ENCODE measurements at places on chromosomes 5 and 9.
A peak's percentile ranks its signal among the peaks of the same experiment; 100 is the strongest.

DNA sequence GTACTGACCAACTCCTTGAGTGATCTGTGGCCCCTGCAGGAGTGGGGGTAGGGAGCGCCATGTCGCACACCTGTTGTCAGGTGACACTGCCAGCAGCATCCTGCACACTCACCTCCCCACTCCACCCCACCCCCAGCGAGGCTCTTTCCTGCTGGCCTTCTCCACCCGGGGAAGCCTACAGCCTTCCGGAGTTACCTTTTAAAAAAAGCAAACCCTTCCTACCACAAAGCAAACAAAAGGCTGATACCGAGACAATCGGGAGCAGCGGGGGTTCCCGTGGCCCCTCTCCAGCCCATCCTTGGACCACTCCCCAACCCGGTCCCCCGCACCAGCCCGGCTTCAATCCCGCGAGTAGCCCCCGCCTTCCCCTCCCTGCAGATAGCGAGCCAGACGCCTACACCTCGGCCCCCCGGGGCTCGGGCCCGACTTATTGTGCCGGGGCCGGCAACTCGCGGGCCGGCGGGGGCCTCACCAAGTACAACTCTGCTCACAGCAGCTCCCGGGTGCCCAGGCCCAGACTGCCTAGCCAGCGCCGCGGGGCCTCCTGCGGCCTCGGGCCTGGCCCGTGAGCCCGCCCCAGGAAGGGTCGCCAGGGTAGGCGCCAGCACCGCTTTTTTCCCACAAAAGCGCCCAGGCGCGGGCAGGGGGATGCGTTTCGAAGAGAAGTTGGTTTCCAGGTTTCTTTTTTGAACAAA lies 724 bp downstream of the MACROH2A1 start:
- H3K27ac ChIP-seq = peak overlapping the region; percentile 69
- DNase-seq = peak; percentile 54
- H3K27me3 ChIP-seq = no peaks in the 10 kb centered on the region
- H3K4me1 ChIP-seq = peaks cover 13% of the 10 kb centered on the region

DNA sequence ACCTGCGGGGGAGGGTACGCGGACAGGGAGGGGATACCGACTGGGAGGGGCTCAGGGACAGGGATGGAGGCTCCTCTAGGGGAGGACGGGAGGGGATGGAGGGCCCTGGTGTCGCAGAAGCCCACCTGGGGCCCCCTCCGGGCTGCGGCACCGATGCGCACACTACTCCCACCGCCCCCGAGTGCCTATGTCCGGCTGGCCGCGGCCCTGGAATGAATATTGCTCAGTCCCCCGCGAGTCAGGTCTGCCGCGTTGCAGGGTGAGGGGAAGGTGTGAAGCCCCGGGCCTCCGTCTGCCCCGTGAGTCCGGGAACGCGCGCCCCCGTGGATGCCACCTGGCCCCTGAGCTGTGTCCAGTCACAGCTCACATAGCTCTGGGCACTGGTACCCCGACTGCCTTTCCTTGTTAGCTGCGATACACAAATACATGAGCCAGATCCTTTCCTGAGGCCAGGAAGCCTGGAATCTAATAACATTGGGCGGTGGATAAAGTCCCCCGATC lies 44.5 kb upstream of the PRSS3 start:
- H3K4me1 ChIP-seq = peaks cover 24% of the 10 kb centered on the region
- no peak for DNase-seq
- H3K36me3 ChIP-seq = no peaks in the 10 kb centered on the region
- H3K27me3 ChIP-seq = no peaks in the 10 kb centered on the region

GRCh38 chr9:127175319-127175715 lies 52.9 kb upstream of the ANGPTL2 start:
- peak; percentile 13 for DNase-seq
- no peaks in the 10 kb centered on the region for H3K27me3 ChIP-seq
- peaks cover 16% of the 10 kb centered on the region for H3K4me1 ChIP-seq

DNA sequence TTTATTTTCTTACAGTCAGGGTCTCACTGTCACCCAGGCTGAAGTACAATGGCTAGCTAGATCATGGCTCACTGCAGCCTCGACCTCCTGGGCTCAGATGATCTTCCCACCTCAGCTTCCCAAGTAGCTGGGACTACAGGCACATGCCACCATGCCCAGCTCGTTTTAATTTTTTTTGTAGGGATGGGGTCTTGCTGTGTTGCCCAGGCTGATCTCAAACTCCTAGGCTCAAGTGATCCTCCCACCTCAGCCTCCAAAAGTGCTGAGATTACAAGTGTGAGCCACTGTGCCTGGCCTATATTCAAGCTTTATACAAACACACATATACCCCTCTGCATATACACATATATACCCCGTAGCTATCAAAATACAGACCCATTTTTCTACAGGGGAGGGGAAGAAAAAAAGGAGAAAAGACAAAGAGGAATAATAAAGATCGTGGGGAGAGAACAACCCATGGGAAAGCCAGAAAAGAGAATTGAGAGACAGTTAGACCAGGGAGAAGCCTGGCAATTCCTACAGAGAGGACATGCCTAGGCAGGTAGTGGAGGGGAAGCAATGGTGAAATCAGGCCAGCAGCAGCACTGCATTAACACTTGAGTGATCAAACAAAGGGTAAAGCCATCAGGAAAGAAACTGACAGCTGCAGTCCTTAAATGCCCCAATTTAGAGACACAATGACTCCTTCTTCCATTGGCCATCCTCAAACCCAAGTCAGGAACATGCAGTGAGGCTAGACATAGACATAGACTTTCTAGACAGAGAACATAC lies 102.7 kb downstream of the EFNA5 start:
- no peaks in the 10 kb centered on the region for H3K4me1 ChIP-seq
- H3K27ac ChIP-seq = no peak overlapping the region
- no peak for DNase-seq
- H3K36me3 ChIP-seq = no peaks in the 10 kb centered on the region
- H3K4me3 ChIP-seq = no peak overlapping the region

GRCh38 chr9:130391866-130392265 lies 52.9 kb upstream of the ASS1 start:
- H3K4me3 ChIP-seq = no peak overlapping the region
- no peak overlapping the region for H3K27ac ChIP-seq
- DNase-seq = no peak
- no peaks in the 10 kb centered on the region for H3K27me3 ChIP-seq

- H3K27ac ChIP-seq = peak overlapping the region; percentile 17
- no peaks in the 10 kb centered on the region for H3K36me3 ChIP-seq
- H3K4me1 ChIP-seq = peaks cover 41% of the 10 kb centered on the region
- H3K27me3 ChIP-seq = no peaks in the 10 kb centered on the region
These were observed 60.2 kb downstream of the SLC22A5 start for GRCh38 chr5:132429463-132430440.

DNA sequence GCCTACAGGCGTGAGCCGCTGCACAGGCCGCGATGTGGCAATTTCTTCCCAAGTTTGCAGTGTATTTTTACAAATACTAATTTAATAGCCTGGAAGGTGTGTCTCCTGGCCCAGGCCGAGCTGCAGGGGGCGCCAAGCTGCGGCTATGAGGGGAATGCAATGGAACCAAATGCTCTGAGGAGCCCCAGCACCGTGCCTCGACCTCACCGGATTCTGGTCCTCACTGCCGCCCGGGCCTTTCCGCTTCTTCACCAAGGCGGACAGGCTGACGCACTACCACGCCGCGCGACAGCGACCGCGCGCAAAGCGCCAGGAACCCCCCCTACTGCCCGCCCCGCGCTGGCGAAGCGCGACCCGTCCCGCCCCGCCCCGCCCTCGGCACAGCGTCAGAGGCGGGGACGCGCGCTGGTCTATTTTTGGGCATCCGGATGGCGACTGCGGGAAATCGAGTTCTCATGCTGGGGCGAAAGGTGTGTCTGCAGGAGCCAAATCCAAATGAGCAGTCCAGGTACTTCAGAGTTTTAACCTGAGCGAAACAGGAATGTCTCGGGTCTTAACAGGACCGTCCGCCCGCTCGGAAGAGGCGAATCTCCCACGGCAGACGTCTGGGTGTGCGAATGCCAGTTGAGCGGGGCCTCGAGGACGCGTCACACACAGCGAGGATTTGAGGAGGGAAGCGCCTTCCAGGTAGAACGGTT lies 31.7 kb upstream of the PRXL2C start:
- H3K27me3 ChIP-seq = peaks cover 2% of the 10 kb centered on the region
- DNase-seq = peak; percentile 59
- H3K36me3 ChIP-seq = no peaks in the 10 kb centered on the region
- no peaks in the 10 kb centered on the region for H3K4me1 ChIP-seq
- peak overlapping the region; percentile 31 for H3K27ac ChIP-seq

- H3K4me3 ChIP-seq = no peak overlapping the region
- no peaks in the 10 kb centered on the region for H3K36me3 ChIP-seq
- H3K27ac ChIP-seq = no peak overlapping the region
- H3K27me3 ChIP-seq = no peaks in the 10 kb centered on the region
- H3K4me1 ChIP-seq = no peaks in the 10 kb centered on the region
- DNase-seq = peak; percentile 17
These were observed 47.8 kb downstream of the AHRR start for GRCh38 chr5:369151-369868.

GRCh38 chr5:102666164-102666946 lies 88.8 kb upstream of the PAM start:
- H3K27me3 ChIP-seq = no peaks in the 10 kb centered on the region
- no peaks in the 10 kb centered on the region for H3K4me1 ChIP-seq
- no peak overlapping the region for H3K27ac ChIP-seq
- H3K4me3 ChIP-seq = no peak overlapping the region

Measured in liver (tissue), 10 donors.